ENCODE measurements at places on chromosomes 12 and 14.
A peak's percentile ranks its signal among the peaks of the same experiment; 100 is the strongest.

- no peak for DNase-seq
These were observed 98.9 kb upstream of the HMGA2 start for GRCh38 chr12:65725376-65725775.

DNA sequence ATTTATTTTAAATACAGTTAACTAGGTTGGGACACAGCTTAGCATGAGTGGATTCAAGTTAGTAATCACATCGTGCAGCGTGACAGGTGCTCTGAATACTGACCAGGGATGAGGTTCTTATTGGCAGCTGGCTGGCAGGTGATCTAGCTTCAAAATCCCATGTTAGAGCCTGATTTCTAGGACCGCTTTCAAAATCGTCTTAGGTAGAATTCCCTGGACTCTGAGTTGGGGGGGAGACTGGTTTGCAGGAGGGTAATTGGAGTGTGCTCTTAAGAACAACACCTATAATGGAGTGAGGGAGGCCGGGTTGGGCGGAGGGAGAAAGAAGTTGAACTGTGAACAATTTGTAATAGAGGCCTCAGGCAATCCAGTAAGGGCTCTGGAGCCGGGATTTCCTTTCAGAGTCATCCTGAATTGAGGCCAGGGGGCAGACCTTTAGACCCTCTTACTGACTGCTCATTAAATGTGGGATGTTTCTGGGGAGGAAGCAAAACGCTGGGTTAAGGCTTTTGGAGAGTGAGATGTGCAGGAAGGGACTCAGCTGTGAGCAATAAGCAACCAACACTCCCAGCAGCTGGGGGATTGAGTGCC, 874 bp upstream of the YARS2 start:
- no peak for DNase-seq

- DNase-seq, result no peak
These were observed 194.0 kb downstream of the KLHL28 start for GRCh38 chr14:44767646-44768173.

GRCh38 chr14:37062191-37062803, 110.1 kb downstream of the SLC25A21 start:
- no peak for DNase-seq

GRCh38 chr14:103707329-103708263, 7.7 kb downstream of the XRCC3 start:
- DNase-seq, result no peak

- DNase-seq, result no peak
These were observed 2.2 kb downstream of the NELL2 start for GRCh38 chr12:44873898-44874297.

GRCh38 chr14:58104808-58105207, 47.2 kb downstream of the ARMH4 start:
- no peak for DNase-seq

- no peak for DNase-seq
These were observed 6.5 kb downstream of the MAPK1IP1L start for GRCh38 chr14:55057919-55058318.

GRCh38 chr14:92549859-92550230, 36.3 kb downstream of the RIN3 start:
- DNase-seq, result no peak

DNA sequence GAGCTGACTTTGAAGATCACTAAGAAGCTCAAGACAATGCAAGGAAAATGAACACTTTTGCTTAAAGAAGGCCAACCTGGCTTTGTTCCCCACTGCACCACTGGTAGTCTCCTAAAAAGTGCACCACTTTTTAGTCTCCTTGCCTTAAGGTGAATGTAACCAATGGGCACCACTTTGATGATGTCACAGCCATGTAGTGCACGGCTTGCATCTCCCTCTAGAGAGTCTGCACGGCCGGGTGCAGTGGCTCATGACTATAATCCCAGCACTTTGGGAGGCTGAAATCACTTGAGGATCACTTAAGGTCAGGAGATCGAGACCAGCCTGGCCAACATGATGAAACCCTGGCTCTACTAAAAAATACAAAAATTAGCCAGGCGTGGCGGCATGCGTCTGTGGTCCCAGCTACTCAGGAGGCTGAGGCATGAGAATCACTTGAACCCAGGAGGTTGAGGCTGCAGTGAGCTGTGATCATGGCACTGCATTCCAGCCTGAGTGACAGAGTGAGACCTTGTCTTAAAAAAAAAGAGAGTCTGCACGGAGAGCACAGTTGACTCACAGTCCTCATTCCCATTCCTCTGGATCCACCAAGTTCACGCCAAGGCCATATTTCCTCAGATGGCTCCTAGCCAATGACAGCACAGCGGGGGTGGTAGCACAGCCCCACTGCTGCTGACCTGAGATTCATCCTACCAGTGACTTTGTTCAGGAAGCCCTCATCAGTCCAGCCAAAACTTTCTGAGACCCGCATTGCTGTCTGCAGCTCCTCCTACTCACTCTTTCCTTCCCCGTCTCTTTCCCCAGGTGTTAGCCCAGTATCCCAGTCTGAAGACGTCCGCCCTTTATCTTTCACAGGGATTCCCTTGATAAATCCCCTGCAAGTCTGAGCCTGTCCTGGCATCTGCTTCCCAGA, 16.5 kb upstream of the IFT81 start:
- DNase-seq, result no peak

GRCh38 chr12:47882781-47883546, 21.8 kb downstream of the VDR start:
- peak; percentile 67 for DNase-seq

GRCh38 chr14:68822132-68822651, 29.3 kb upstream of the ZFP36L1 start:
- DNase-seq, result no peak

GRCh38 chr12:2487278-2487677, 307.5 kb upstream of the FKBP4 start:
- no peak for DNase-seq

DNA sequence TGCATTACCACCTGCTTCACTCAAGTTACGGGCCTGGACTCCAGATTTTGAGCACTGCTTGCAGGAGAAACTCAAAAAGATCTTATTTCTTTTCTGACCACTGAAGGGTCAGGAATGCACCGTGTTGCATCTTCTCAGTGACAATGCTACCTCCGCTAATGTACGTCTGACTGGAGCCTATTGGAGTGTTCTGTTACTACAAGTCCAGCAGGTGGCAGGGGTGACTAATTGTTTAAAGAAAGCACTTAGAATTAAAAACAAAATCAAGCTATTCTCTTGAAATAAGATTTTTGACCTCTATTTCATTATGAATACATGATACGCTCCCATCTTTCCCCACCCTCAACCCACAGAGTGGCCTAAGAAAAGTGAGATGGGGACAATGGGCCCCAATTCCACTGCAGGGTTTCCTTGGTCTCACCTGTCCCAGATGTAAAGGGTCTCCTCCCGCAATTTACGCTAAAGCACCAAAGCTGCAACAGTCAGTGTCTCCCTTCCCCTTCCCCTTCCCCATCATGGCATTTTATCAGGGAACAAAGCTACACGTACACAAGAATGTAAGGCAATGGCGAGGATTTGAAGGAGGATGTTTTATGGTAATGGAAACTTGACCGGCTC, 2.2 kb downstream of the TBPL2 start:
- peak; percentile 31 for DNase-seq

DNA sequence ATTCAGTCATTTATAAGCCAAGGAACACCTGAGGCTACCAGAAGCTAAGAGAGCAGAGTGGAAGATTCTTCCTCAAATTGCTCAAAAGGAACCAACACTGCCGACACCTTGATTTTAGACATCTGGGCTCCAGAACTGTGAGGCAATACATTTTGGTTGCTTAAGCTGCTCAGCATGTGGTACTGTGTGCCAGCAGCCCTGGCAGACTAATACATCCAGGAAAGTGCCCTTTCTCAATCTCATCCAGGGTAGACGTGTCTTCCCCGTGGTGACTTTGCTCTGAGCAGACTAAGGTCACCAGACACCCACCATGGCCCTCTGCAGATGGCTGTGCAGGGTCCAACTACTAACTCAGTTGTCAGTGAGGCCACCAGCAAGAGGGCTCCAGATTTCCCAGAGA, 122.8 kb downstream of the VRK1 start:
- DNase-seq, result no peak

GRCh38 chr12:20798554-20798953, 12.0 kb upstream of the SLCO1B3 start:
- no peak for DNase-seq

DNA sequence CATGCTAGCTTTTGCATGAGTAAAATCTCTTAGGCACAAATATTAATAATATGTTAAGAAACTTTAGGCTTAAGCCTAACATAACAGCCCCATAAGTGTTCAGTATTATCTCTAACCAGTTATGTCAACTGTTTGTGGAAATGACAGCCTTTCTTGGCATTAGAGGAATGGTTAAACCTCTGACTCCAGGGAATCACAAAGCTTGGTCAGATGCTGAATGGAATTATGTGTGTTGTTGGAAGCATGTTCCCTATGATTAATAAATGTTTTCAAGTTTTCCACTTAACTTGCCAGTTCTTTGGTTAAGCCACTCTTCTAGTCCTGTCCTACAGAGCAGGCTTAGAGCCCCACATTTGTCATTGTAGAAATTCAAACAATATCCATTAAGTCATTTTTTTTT, 17.0 kb downstream of the PSEN1 start:
- DNase-seq, result no peak
